ENCODE measurements at places on chromosomes 6 and 20.
A peak's percentile ranks its signal among the peaks of the same experiment; 100 is the strongest.

DNA sequence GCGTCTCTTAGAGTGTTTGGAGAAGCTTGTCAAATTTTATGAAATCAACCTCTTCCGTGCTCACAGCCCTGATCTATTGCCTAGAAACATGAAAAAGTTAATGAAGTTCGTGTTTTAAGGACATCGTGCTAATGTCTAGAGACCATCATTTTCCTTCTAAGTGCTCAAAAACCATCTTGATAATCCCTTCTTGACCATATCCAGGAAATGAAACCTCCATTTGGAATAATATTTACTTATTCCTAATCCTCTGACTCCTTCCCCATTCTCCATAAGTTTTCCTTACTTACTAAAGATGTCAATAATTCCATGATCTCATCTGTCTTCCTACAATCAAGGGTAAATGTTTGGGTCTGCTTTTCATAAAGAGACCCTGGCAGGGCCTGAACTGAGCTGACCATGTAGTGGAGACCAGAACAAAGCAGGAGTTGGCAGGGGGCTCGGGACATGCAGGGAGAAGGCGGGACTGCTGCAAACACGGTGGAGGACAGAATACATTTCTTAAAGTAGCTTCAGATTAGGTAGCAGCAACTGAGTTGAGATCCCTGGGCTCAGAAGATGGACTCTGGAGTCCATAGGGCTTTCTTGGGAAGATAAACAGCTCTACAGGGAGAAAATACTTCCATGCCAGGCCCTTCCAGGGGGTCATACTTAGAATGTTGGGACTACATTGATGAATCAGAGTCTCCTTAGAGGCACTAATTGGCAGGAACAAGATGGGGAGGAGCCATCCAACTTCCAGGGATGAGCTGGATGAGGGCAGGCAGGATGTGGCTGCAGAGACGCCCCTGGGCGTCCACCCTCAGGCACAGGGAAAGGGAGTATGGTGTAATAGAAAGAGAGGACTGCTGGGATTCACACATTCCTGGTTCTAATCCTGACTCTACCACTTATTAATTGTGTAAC, 100.7 kb downstream of the RIN2 start:
- peak; percentile 45 for DNase-seq

GRCh38 chr20:9491324-9491723, 23.1 kb upstream of the LAMP5 start:
- DNase-seq = no peak

DNA sequence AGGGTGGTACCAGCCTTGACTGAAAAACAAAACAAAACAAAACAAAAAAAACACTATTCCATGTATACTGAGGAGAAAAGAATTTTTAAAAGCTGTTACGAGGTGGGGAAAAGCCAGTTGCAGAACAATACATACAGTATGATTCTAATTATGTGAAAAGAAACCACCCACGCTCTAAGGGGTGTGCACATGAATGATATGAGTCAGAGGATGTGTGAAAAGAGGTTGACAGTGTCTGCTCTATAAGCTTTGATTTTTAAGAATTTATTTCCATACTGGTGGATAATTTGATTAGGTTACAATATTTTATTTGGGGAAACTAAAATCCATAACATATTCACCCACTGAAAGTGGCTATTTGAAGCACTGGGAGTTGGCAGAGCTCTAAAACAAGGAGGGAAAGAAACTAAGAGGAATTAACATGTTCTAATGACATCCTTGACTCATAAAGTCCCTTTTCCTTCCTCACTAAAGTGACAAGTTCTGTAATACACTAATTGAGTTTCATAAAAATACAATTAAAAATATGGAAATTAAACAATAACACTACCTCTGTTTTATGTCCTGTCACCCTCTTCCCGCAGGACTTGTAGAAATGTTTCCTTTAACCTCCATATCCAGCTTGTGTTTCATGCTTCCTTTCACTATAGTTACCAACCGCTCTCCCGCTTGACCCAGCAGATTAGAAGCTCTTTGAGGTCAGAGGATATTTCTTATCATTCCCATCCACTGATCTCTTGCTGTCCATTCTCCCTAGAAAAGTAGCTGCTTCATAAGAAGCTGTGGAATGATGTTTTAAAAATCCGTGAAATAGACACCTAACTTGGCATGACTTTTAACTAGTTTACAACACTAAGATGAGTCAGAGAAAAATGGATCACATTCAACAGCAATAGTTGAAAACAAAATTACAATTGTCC, 118.6 kb upstream of the CCDC28A start:
- peak; percentile 39 for DNase-seq

DNA sequence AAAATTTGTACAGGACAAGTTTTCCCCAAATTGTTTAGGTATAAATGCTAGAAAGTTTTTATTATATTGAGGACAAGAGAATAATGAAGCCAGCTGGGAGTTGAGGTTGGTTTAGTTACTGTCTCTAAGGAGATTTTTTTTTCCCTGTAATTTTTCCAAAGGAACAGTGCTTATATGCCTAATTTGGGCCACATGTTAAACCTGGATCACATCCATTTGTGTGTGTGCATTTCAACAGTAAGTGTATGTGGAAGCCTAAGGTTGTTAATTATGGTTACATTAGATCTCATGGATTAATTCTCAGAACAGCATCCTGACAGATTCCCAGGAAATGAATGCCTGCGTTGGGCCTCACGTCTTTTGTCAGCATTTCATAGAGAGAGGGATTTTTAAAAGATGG, 4.5 kb downstream of the IGF2R start:
- no peak for DNase-seq

GRCh38 chr6:89792881-89793280, 26.7 kb downstream of the MDN1 start:
- DNase-seq = peak; percentile 50

Data from fibroblast of pulmonary artery (primary cell).